AG10803 (cell line): ENCODE measurements at places on chromosomes 6 and 20.

GRCh38 chr6:130470766-130471165 lies 104.9 kb downstream of the TMEM200A start:
- DNase-seq = no peak

DNA sequence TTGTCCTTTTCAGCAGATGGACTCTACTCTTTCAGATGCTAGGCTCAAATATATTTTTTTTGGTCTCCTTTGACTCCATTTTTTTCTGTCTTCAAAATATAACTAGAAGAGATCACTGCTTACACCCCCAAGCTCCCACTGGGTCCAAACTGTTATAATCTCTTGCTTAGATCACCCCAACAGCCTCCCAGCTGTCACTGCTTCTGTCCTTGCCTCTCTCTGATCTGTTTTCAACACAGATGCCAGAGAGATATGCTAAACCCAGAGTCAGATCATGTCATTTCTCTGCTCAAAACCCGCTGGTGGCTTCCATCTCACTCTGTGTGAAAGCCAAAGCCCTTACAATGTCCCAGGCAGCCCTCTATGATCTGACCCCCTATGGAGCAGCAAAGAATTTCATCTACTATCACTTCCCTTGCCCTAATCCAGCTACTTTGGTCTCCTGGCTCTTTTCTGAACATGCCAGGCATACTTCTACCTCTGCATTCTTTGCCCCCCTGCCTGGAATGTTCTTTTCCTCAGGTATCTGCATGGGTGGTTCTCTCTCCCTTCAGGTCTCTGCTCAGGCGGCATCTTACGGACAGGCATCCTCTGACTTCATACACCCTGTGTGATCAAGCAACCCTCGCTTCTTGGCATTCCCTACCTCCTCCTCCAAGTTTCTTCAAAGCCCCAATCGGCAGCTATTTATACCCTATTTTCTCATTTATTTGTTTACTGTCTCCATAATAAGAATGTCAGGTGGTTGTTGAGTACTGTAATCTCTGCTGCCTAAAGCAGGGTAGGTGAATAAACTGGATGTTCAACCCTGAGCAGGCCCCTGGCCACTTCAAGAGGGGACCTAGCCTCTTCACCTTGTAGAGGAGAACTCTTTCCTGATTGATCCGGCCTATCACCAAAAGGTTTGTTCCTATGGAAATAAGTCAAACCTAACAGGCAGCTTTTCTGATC lies 43.6 kb upstream of the SLC4A11 start:
- DNase-seq = no peak

- DNase-seq = no peak
These were observed 59.5 kb downstream of the ZMYND8 start for GRCh38 chr20:47296950-47297349.

- DNase-seq = no peak
These were observed 85.6 kb downstream of the ANKRD6 start for GRCh38 chr6:89518352-89519055.

- no peak for DNase-seq
These were observed 636 bp downstream of the RTF2 start for GRCh38 chr20:56469077-56469449.

DNA sequence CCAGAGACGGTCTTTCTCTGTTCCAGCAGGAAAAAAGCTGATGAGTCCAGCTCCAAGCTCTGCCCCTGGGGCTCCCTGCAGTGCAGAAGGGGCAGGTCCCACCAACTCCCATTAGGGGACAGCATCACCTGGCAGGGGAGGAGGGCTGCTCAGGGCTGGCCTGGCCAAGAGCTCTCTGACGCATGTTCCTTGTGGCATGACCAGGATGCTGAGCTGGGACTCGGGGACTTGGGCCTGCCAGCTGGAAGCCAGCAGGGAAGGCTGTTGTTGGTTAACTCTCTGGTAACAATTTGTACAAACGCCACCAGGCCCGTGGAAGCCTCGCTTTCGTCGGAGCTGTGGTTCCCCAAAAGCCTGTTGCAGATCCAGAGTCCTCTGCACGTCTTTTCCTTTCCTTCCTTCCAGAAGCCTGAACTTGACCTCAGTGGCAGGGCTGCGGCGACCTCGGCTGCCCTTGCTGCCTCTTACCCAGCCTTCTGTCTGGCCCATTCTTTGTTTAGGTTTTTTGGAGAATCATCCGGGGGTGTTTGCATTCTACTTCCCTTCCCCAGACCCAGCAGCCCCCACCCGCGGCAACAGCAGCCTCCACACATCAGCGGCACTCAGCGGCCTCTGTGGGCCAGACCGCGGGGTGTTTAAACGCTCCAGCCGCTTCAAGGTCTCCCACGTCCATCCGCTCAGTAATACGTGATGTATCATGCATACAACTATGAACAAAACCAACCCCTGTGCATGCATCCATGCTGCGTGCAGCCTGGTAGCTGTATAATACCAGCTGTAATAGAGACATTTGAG lies 63.3 kb downstream of the GNAS-AS1 start:
- no peak for DNase-seq

GRCh38 chr6:168363811-168364792 lies 44.5 kb upstream of the DACT2 start:
- DNase-seq = no peak

- no peak for DNase-seq
These were observed 30.6 kb downstream of the MTHFD1L start for GRCh38 chr6:150895928-150896632.

GRCh38 chr20:2304180-2304579 lies 8.4 kb downstream of the TGM3 start:
- no peak for DNase-seq

DNA sequence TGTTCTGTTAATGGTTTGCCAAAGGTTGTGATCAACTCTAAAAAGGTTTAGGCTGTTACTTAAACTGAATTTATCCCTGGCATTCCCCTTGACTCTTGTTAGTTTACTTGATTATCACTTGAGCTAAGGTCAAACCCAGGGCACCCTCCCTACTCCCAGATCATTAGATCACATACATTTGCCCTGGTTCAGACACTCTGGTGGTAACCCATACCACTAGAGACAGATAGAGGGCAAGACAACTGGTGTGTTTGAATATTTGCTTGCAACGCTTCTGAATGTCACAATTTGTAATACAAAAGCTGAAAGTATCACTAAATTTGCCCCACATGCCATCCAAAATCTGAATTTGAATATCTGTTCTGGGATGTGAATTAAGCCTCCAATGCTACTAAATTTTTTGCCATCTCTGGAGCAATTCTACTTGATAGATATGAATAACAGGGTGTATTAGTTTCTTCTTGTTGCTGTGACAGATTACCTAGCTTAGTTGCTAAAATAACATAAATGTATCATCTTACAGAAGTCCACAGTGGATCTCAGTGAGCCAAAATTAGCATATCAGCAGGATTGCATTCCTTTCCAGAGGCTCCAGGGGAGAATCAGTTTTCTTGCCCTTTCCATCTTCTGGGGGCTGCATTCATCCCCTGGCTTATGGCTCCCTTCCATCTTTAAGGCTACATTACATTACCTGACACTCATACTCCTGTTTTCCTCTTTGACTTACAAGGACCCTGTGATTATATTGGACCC lies 45.4 kb downstream of the FIG4 start:
- no peak for DNase-seq

DNA sequence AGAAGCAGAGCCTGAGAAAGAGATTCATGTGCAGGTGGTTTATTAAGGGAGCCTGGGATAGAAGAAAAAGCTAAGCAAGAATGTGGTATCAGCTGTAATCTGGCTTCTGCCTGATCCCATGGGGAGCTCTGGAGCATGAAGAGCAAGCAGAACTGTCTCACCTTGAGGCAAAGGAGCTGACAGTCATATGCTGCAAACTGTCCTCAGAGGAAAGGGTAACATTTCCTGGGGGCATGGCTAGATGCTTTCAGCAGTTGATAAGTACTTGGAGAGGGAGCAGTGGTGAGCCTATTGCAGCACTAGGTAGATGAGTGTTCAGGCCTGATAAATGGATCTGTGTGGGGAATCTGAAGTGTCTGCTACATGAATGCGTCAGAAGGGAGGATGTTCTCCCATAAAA lies 621.5 kb upstream of the BTBD3 start:
- no peak for DNase-seq
